ENCODE measurements at places on chromosomes 5 and 9.
A peak's percentile ranks its signal among the peaks of the same experiment; 100 is the strongest.

GRCh38 chr9:130042406-130042884, 544 bp downstream of the FNBP1 start:
- no peak for DNase-seq

- DNase-seq, result no peak
These were observed 604.8 kb upstream of the RORB start for GRCh38 chr9:73892335-73892734.

DNA sequence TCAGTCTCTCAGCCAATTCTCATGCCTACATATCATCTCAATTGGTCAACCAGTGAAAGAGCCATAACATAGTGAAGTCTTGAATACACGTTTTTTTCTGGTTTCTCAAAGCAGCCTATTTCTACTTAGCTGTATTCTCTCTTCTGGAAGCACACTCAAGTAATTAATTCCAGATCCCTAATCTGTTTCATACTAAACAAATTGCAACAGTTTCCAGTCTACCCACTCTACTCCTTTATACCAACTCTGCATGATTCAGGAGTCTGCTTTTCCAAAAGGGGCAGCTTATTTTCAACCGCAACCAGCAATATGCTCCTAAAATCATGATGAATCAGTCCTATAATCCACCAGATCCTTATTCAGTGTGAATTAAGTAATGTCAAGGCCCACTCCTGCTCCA, 211.7 kb downstream of the TLE1 start:
- DNase-seq, result no peak

DNA sequence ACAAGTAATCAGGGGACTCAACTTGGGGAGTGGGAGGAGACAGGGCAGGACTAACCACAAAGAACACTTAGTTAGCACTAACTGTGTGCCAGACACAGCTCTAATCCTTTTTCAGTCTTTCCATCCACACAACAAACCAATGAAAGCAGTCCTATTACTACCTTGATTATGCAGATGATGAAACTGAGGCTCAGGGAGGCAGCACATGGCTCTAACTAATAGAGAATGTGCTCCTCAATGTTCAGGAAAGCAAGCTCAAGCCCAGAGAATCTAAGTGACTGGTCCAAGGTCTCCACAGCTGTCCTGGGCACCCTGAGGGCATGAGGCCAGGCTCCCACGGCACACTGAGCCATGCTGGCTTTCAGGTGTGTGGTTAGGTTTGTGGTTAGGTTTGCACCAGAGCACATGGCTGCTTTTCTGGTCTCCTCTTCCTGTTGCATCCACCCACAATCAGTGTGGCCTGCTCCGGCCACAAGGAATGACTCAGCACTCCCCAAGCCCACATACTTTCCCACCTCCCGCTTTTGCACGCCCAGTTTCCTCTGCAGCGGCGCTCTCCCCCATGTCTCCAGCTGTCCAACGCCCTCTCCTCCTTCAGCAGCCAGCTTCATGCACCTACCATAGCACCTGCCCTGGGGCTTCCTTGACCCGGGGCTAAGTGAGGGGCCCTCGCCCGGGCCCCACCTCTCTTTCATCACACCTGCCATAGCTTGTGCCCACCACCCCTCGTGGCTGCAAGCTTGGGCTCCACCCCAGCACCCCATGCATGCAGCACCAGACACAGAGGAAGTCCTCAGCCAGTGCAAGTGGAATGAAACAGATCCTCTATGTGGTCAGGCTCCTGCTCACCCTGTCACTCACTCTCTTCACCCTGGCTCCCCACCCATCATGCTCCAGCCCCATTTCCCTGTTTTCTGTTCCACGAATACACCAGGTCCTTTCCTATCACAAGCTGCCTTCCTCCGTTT, 133.1 kb downstream of the GABBR2 start:
- no peak for DNase-seq

- DNase-seq, result no peak
These were observed 114.8 kb upstream of the FAM120A start for GRCh38 chr9:93336720-93337119.

- DNase-seq, result no peak
These were observed 36.3 kb downstream of the CXXC5 start for GRCh38 chr5:139684350-139684880.

DNA sequence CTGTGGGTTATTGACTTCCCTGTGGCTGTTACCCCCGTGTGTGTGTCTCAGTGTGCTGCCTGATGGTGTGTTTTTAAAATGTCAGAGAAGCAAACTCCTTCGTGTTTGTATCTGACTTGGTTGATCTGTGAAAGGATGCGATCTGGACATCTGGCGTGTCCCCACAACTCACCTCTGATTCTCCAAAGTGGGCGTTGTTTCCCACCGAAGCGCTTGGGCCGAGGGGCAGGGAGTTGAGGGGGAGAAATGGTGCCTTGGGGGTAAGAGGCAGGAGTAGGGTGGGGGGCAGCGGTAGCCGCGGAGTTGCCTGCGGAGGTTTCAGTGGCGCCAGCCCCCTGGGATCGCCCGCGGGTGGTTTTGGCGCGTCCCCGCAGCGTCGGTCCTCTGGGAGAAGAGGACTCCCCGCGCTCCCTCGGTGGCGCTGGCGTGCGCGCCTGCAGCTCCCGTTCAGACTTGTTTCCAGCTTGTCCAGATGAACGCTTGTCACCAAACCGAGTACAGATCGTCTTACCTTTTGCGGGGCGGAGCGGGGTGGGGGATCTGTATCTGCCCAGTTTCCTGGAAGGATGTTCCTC, 1.1 kb downstream of the MAST4 start:
- DNase-seq, result no peak

DNA sequence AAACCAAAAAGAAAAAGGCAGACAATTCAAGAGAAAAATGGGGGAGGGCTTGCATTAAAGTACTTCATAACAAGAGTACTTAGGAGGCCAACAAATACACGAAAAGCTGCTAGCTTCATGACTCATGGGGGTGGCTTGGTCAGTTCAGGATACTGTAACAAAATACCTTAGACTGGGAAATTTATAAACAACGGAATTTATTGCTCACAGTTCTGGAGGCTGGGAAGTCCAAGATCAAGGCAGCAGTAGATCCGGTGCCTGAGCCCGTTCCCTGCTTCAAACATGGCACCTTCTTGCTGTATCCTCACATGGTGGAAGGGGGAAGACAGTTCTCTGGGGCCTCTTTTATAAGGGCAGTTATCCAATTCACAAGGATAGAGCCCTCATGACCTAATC, 111.4 kb downstream of the C9orf50 start:
- no peak for DNase-seq

DNA sequence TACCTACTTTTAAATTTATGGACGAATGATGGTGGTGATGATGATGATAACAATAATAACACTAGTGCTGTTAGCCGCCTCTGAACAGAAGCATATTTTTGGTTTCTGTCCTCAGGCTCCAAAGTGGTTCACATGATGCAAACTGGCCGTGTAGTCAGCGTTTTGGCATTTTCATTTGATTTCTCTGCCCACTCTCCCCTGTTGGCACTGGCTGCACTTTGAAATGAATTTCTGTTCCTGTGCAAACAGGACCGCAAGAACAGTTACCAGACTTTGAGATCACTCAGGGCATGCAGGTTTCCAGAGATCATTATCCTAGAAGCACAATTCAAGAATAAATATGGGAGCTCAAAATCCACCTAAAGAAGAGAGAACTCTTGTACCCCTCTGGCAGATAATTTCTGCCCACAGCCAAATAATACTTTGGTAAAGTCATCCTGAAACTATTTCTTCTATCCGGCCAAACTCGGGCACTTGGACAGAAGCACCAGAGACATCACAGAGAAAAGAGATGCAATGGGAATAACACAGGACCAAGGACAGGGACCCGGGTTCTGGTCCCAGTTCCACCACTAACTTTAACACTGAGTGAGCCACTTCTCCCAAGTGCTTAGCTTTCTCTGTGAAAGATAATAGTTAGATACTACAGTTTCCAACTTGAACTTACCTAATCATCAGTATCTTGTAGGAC, 201.7 kb upstream of the PTGER4 start:
- DNase-seq, result no peak

DNA sequence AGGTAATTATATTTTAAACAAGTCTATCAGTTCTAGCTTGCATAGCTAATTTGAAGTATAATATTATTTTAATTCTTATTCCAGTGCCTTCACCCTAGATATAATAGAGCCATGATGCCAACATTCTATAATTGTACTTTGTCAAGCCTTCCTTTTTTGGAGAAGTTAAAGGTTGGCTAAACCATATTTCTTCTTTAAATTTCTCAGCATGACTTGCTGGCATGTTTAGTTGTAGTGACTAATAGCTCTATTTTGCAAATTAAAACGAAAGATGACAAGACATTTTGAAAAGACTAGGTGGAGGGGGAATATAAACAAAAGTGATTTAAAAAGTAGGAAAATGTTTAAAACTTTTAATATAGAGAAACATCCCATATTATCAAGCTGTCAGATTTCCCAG, 400.7 kb downstream of the PSAT1 start:
- DNase-seq, result no peak

GRCh38 chr5:97797994-97798451, 615.0 kb upstream of the RIOK2 start:
- no peak for DNase-seq

DNA sequence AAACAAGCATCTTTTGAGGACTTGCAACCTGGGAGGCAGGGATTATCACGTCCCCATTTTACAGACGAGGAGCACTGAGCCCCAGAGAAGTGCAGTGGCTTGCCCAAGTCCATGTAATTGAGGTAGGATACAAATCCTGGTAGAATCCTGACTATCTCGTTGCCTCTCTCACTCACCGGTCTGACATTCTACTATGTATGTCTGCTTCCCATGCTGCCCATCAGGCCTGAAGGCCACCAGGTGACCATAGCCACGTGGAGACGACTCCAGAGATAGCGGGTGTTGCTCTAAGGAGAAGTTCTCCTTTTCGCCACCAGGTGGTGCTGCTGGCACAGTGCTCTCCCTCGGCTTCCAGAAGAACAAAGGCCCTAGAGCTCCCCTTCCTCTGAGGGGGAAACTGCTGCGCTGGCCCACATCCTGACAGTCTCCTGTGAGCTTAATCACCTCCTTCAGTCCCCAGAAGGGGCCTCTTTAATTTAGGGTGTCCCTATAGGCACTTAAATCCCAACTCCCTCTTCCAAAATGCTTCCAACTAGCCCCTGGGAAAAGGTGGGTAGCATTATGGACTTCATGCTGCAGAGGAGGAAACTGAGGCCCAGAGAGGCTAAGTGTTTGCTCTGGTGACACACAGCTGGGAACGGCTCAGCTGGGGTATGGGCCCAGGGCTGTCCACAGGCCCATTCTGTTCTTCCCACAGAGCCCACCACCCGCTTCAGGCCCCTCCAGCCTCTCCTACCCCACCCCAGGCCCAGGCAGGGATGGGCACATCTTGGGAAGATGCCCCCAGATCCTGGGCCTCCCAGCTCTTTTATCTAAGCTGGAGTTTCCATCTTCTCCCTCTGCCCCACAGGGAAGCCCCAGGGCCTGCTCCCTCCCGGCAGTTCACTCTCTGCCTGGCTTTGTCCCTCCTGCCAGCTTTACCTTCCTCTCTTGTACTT, 6.4 kb downstream of the SLC34A1 start:
- DNase-seq, result peak; percentile 79

- DNase-seq, result no peak
These were observed 48.6 kb upstream of the TLE1 start for GRCh38 chr9:81737871-81738507.

GRCh38 chr9:121169094-121169601, 32.5 kb downstream of the RAB14 start:
- DNase-seq, result no peak

DNA sequence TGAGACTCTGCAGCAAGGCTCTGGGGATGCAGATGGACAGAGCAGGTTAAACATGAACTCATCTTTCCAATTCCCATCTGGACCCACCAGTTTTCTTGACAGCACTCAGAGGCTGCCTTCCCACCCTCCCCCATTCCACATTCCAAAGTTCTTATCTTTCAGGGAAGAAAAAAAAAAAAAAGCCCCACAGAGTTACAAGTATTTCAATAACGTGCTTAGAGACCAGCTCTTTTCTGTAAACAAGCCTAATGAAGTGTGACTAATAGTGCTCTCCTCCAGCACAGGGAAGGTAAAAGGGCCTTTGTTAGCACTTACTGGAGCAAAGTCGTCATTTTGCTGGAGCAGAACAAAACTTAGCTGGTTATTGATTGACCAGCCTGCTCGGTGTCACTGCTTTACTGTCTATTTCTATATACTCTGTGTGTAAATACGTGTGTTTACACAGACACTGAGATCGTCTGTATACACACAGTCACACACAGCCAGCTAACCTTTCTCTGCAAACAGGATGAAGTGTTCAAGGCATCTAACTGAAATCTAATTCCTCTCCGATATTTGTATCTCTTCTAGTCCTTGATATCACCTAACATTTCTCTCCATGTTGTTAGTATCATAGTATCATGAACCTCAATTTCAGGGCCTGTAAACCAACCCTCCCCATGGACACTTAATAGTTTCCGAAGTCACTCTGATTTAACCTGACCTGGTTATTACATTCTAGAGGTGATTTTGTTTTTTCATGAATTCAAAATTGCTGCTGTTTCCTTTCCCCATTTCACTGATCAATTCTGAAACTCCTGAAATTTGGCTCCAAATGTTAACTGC, 84.9 kb downstream of the ZNF608 start:
- no peak for DNase-seq

DNA sequence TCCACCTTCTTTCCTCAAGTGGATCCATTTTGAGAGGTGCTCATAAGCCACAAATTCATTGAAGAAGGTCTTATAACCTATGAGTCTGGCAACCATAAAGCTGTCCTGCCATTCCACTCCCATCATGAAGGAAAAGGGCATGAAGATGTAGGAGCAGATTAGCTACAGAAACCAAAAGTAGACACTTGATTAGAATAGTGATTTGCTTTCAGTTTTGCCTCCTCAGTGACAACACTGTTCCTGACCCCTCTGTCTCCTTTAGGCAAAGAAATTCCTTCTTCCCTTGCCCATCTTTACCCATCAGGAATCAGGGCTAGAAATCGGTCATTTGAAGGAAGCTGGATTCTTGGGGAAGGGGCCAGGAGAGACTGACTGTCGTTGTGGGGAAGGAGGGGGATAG, 55.2 kb downstream of the SLC28A3 start:
- DNase-seq, result no peak

- no peak for DNase-seq
These were observed 5.3 kb downstream of the NR2F1-AS1 start for GRCh38 chr5:93575461-93576414.

GRCh38 chr9:37617832-37618231, 25.4 kb upstream of the TOMM5 start:
- no peak for DNase-seq

- DNase-seq, result no peak
These were observed 851.7 kb upstream of the DMAC1 start for GRCh38 chr9:8651070-8651845.

DNA sequence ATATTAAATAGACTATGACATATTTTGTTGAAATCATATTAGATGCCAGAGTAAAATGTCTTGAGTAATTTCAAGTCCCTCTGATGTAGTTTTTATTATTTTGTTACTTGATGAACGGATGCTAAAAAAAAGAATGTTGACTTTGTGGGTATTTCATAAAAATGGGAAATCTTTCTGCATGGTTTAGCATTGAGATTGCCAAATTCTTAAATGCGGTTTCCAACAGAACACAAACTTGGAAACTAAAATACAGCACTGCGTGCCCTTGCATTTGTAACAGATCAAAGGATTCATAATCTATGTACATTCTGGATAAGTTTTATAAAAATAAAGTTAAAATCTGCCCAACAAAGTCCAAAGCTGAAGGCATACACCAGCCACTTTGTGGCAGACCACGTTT, 425.5 kb upstream of the DAB2 start:
- no peak for DNase-seq

GRCh38 chr5:53071738-53072137, 37.8 kb downstream of the MOCS2 start:
- DNase-seq, result no peak

GRCh38 chr9:69192214-69192613, 18.1 kb downstream of the TJP2 start:
- no peak for DNase-seq

- DNase-seq, result no peak
These were observed 8.9 kb downstream of the SMAD5 start for GRCh38 chr5:136141561-136141960.

GRCh38 chr5:142794537-142794936, 24.4 kb downstream of the ARHGAP26 start:
- no peak for DNase-seq

Measured in T-helper 1 cell (primary cell).